ENCODE measurements at places on chromosomes 7 and 10. TPM values are rescaled to one million over a fixed set of nuclear protein-coding genes. Genes with fewer than 3 reads are reported as not detected.

The ZNF485 gene
- total RNA-seq: 4.1 TPM

DNA sequence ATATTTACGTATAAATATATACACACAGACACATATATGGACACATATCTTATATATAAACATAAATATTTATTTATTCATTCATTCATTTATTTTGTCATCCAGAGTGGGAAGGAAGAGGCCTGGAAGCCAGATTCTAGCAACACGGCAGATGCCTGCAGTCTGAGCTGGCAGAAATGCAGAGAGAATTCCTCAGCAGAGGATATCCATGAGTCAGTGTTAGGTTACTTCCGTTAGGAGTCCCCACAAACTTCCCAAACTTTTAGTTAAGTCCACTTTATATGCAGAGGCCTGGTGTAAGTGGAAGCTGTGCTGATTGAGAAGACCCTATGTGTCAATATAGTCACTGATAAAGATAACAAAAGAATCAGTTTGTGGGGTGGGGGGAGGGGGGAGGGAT, 89.6 kb downstream of the PPP1R17 start:
- no peak for DNase-seq

The SPACDR gene
- total RNA-seq: 1.5 TPM

The NUTM2B gene
- not detected for total RNA-seq

GRCh38 chr7:150340024-150340749, 1.2 kb downstream of the RARRES2 start:
- no peak for DNase-seq

The TACC2 gene
- total RNA-seq: 0.21 TPM

The SLC16A9 gene
- 4.8 TPM for total RNA-seq

DNA sequence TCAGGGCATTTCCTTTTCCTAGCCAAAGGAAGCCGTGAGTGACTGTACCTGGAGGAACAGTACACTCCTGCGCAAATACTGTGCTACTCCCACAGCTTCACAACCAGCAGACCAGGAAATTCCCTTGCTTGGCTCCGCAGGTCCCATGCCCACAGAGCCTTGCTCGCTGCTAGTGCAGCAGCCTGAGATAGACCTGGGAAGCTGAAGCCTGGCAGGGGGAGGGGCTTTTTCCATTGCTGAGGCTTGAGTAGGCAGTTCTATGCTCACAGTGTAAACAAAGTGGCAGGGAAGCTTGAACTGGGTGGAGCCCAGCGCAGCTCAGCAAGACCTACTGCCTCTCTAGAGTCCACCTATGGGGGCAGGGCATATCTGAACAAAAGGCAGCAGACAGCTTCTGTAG, 291.2 kb downstream of the HGF start:
- DNase-seq: no peak

GRCh38 chr7:155296006-155296787, 1.5 kb upstream of the INSIG1 start:
- no peak for DNase-seq

DNA sequence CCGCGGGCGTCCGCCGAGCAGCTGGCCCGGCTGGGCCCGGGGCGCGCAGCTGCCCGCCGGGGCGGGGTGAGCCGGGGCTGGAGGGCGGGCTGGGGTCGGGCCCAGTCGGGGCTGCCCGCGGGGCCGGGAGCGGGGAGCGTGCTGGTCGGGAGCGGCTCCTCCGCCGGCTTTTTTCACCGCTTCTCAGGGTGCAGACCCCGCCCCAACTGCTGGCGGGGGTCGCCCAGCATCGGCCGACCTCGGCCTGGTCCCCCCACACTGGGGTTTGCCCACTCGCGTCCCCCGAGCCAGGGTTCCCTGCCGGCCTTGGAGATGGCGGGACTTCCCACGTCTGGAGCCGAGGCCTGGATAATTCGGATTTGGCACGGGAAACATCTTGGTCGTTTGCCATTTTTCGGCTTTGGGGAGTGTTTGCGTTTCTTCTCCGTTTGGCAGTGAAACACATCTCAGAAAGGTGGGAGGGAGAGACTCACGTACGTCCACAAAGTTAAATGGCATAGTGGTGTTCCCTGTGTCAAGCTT, 432 bp downstream of the TMEM248 start:
- no peak for DNase-seq

The GIMAP6 gene
- 36.2 TPM for total RNA-seq

The H2BK1 gene
- 0.54 TPM for total RNA-seq

- DNase-seq: no peak
These were observed 455.4 kb upstream of the NFE2L3 start for GRCh38 chr7:25696571-25696970.

DNA sequence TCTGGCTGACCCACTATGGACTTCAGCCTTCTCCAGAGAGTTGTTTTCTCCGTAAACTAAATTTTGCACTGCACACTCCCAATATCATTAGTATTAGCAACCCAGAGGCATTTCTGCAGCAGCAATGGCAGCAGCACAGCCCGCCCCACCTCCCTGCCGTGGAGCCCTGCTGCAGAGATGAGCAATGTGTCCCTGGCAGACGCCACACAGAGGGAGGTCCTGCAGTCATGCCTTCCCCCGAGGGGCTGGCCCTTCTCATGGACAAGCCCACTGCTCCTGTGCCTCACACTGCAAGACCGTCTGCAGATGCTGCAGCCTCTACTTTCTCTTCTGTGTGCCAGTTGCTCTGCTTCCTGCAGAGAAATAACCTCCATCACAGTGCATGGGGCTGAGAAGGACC, 393.4 kb upstream of the MKI67 start:
- DNase-seq: no peak

- DNase-seq: no peak
These were observed 73.2 kb downstream of the POT1 start for GRCh38 chr7:124856299-124856888.

The OR6B1 gene
- total RNA-seq: not detected

The C7orf57 gene
- total RNA-seq: not detected

DNA sequence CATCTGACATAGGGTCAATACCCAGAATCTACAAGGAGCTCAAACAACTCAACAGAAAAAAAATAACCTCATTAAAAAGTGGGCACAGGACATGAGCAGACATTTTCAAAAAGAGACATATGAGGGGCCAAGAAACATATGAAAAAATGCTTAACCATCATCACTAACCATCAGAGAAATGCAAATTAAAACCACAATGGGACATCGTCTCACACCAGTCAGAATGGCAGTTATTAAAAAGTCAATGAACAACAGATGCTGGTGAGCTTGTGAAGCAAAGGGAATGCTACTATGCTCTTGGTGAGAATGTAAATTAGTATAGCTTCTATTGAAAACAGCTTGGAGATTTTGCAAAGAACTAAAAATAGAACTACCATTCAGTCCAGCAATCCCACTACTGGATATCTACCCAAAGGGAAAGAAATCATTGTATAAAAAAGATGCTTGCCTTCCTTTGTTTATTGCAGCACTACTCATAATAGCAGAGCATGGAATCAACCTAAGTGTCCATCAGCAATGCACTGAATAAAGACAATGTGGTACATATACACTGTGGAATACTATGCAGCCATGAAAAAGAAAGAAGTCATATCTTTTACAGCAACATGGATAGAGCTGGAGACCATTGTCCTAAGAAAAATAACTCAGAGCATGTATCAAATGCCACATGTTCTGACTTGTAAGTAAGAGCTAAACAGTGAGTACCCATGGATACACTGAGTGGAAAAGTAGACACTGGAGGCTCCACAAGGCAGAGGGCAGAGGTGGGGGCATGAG, 139.8 kb downstream of the ADARB2 start:
- DNase-seq: peak; percentile 4

DNA sequence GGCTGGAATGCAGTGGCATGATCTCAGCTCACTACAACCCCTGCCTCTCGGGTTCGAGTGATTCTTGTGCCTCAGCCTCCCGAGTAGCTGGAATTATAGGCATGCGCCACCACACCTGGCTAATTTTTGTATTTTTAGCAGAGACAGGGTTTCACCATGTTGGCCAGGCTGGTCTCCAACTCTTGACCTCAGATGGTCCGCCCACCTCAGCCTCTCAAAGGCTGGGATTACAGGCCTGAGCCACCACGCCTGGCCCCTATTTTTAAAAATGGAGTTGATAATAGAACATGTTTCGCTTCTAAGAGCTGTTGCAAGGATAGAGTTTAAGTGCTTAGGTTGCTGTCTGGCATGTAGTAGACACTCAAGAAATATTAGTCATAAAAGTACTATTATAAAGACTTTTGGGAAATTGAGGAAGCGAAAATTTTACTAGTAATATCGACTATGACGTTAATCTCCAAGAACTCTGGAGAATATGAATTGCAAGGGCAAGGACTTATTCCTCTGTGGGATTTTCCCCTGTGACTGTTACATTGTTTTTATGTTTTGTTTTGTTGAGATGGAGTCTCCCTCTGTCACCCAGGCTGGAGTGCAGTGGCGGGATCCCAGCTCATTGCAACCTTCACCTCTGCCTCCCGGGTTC, 7.9 kb downstream of the GTF2I start:
- DNase-seq: no peak

DNA sequence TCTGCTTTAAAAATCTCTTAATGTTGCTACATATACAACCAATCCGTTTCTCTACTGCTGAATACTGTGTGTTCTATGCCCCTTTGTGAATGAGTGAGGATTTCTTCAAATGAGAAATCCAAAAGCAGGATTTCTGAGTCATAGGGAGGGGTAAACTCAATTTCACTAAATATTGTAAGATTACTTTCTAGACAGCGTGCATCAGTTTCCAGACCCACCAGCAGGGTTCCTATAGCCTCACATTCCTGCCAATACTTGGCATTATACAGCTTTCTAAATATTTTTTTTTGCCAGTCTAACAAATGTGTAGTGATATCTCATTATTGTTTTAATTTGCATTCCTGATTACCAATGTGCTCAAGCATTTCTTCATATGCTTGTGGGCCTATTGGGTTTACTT, 35.5 kb downstream of the GPR158 start:
- no peak for DNase-seq

The GTF2I gene
- total RNA-seq: 172 TPM

DNA sequence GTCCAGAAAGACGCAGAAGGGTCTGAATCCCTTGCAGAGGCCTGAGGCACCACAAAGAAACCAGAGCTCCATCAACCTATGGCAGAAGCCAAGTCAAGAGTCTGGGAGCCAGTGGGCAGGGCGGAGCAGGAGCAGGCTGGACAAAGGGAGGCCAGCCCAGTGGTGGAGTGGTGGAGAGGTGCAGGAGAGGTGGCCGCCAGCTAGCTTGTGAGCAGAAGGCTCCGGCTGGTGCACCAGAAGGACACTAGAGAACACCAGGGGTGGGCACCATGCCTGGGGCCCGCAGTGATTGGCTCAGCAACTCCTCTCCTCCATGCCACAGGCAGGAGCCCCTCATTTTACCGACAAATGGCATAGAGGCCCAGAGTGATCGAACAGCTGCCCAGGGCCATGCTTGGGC, 186.6 kb downstream of the GRID1 start:
- no peak for DNase-seq

- no peak for DNase-seq
These were observed 29.0 kb upstream of the WDFY4 start for GRCh38 chr10:48655411-48656240.

- DNase-seq: no peak
These were observed 10.5 kb downstream of the STYXL1 start for GRCh38 chr7:76037310-76037709.

The OPALIN gene
- not detected for total RNA-seq

GRCh38 chr7:20958572-20958971, 171.9 kb upstream of the SP8 start:
- no peak for DNase-seq

DNA sequence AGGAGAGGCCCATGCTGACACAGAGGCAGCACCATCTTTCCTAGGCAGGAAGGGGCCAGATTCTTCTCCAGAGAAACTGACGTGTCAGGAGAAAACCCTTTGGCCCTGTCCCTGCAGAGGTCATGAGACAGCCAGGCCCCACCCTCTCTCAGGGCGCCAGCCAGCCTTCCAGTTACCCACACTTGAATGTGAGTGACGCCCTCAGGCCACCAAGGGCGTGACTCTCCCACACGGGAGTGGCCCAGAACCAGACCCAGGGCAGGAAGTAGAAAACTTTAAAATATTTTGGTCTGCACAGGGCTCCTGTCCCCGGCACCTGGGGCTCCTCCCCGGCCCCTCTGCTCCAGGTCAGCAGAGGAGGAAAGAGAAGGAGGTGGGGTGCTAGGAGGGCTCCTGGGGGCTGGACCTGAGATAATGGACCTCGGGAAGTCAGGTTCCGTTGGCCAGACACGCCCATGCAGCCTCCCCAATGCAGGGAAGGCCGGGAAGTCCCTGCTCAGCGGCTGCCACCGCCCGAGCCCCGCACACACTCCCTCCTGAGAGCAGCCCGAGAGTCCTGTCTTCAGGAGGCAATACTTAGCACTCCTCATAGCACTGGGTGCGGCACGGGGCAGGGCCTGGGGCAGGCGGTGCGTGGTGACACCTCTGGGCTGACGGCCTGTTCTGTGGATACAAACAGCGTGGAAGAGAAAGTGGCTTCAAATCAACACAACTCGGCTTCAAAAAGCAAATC, 67.0 kb upstream of the CFAP46 start:
- DNase-seq: no peak

- DNase-seq: no peak
These were observed 124.7 kb downstream of the ARID5B start for GRCh38 chr10:62025901-62026879.

DNA sequence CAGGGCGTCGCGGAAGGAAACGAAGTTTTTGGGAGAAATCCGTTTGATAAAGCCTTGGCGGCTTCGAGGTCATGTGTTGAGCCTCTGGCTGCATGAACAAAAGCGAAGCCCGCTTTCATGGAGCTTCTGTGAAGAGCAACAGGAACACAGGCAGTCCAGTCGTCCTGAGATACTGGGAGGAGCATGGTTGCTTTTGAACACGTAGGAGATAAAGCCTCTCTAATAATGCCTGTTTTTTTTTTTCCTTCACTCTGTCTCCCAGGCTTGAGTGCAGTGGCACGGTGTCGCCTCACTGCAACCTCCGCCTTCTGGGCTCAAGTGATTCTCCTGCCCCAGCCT, 473 bp upstream of the ZNF32 start:
- no peak for DNase-seq

- no peak for DNase-seq
These were observed 505.6 kb downstream of the GALNT17 start for GRCh38 chr7:71637578-71637977.

DNA sequence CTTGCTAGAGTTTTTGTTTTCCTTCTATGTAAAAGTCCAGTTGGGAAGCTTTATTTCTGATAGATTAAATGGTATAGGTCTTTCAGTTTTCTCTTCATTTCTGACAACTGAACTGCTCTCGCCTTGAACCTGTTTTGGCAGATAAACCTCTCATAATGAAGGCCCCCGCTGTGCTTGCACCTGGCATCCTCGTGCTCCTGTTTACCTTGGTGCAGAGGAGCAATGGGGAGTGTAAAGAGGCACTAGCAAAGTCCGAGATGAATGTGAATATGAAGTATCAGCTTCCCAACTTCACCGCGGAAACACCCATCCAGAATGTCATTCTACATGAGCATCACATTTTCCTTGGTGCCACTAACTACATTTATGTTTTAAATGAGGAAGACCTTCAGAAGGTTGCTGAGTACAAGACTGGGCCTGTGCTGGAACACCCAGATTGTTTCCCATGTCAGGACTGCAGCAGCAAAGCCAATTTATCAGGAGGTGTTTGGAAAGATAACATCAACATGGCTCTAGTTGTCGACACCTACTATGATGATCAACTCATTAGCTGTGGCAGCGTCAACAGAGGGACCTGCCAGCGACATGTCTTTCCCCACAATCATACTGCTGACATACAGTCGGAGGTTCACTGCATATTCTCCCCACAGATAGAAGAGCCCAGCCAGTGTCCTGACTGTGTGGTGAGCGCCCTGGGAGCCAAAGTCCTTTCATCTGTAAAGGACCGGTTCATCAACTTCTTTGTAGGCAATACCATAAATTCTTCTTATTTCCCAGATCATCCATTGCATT, 27.1 kb downstream of the MET start:
- DNase-seq: no peak
